DMS79 treated with DMSO at 0.1 percent for 48 hours (cell line): ENCODE measurements at places on chromosomes 6 and 20.

GRCh38 chr20:4134861-4135379, 119.6 kb upstream of the RNF24 start:
- no peak for DNase-seq

DNA sequence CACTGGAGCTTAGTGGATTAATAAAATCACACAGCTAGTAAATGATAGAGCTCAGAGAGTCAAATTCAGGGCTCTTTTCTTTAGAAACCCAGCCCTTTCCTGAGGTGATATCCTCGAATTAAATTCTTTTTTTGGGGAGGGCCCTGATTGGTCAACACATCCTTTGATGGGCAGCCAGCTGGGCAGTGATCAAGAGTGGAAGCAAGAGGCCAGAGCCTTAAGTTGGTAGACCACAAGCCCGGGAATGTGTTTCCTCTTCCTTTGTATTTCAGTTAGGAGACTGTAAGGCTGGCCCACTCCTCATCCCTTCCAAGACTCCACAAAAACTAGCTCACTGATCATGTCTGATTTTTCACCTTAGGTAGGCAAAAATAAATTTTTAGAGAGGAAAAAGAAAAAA, 640.5 kb downstream of the DHX35 start:
- DNase-seq, result no peak

GRCh38 chr20:58909585-58909984, 57.1 kb downstream of the GNAS start:
- no peak for DNase-seq

DNA sequence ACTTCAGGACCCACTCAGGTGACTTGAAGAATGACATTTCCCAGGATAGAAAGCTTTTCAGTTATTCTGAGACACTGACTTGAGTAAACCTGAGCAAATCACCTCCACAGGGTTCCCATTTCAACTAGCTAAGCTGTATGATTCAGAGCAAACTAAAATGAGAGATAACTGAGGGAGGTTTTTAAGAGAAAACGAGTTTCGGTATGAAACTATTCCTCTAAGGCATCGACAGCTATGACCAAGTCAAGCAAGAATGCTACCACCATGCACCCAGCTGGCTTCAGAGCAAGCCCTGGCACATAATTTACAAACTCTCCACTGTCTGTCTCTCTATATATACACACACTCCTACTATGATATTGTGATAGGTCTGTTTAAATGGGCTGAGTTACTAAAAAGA, 75.4 kb downstream of the PERP start:
- no peak for DNase-seq

GRCh38 chr6:4554645-4555044, 221.6 kb upstream of the CDYL start:
- no peak for DNase-seq

DNA sequence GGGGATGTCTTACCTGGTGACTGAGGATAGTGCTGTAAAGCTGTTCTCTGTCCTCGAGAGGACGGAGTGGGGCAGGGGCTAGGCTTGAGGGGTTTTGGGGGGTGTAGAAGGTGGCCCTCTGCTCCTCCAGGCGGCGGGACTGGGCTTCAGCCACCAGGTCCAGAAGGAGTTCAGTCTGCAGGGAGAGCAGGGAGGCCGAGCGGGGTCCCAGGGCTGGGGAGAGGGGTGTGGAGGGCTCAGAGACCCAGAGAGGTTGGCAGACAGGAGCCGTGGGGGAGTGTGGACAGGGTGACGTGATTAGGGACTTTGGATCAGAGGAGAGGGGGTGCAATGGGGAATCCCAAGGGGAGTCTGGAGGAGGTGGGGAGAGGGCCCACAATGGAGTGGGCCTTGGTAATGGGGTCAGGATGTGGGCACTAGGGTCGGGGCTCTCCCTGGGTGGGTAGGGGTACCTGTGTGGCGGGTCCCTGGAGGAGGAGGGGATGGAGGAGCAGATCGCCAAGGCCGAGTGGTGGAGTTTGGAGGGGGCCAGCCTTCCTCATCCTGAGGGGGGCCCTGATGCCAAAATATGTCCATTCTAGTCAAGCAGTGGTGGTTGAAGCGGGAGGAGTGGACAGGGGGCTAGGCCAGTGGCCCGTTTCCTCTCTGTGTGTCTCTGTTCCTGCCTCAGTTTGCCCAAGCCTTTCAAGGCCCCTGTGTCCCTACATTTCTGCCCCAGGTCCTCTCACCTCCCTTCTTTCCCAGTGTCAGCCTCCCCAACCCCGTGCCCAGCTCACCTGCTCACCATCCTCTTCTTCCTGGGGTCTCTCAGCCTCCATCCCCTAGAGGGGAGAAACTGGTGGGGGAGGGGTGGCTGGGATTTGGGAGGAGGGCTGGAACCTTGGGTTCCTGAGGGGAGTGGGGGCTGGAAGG, 491 bp downstream of the GPSM3 start:
- DNase-seq, result no peak

DNA sequence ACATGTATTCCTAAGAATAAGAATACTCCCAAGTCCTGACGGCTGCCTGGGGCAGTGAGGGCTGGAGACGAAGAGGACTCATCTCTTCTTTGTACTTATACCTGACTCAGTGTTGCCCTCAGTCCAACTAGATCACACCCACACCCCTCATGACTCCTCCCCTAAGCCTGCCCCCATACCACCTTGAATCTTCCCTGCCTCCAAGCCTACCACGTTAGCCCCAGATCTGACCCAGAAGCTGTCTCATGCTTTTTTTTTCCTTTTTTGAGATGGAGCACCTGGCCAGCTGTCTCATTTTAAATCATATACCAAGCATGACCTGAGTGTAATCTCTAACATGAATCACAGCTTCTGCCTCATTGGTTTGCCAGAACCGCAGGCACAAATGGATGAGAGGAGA, 45.2 kb downstream of the MUC22 start:
- DNase-seq, result no peak

GRCh38 chr6:131251590-131252199, 116.4 kb downstream of the AKAP7 start:
- no peak for DNase-seq

- no peak for DNase-seq
Observed at GRCh38 chr6:159259441-159260125, 90.4 kb downstream of the FNDC1 start.

GRCh38 chr6:57248311-57248895, 26.3 kb upstream of the RAB23 start:
- no peak for DNase-seq

GRCh38 chr6:100724222-100724621, 156.9 kb downstream of the ASCC3 start:
- DNase-seq, result no peak

GRCh38 chr6:111566222-111566734, 39.4 kb downstream of the TRAF3IP2 start:
- no peak for DNase-seq
